ENCODE measurements at places on chromosomes 11 and 22. TPM values are rescaled to one million over a fixed set of nuclear protein-coding genes. Genes with fewer than 3 reads are reported as not detected.

Gene PLEKHB1
- total RNA-seq = 35.4 TPM

Gene RCE1
- 18.9 TPM for total RNA-seq

Gene MADD
- total RNA-seq = 53.7 TPM

Gene OTOG
- not detected for total RNA-seq

Gene CASP4
- total RNA-seq = 113 TPM

Gene MIOX
- not detected for total RNA-seq

Gene RAB39A
- total RNA-seq = 3.1 TPM
